ENCODE measurements at places on chromosomes 1 and 21.

- no peak for DNase-seq
Observed at GRCh38 chr1:97780884-97781283, 139.9 kb downstream of the DPYD start.

- DNase-seq = no peak
Observed at GRCh38 chr1:210294999-210295745, 33.5 kb upstream of the HHAT start.

- no peak for DNase-seq
Observed at GRCh38 chr1:209229494-209230061, 353.9 kb upstream of the CAMK1G start.

- DNase-seq = no peak
Observed at GRCh38 chr1:200253774-200254495, 155.9 kb downstream of the ZNF281 start.

Measured in Peyer's patch (tissue), 4 donors.